ENCODE measurements at places on chromosomes 1 and 21.

- no peak for DNase-seq
These were observed 11.7 kb downstream of the IQGAP3 start for GRCh38 chr1:156560585-156561163.

DNA sequence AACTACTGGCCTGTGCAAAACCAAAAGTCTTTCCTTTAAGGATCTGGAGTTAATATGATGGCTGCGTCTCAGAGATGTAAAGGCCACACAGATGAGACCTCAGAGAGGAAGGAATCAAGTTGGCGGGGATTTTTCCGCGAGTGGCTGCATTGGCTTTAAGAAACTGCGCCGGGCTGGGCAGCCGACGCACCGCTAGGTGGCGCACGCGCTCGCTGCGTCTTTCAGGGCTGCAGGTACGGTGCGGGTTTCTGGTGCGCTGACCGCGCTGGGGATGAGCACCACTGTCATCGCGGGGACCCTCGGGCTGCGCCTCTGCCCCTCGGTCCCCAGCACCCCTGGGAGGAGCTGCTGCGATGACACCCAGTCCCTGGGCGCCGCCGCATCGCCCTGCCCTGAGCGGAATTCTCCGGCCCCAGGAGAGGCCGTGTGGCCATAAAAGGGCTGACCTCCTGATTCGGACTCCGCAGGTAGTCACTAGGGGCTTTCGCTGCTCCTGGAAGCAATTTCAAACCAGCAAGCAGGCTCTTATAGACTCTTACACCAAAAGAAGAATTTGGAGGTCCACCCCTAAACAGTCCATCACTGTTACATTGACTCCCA, 241.0 kb downstream of the KCNJ6 start:
- peak; percentile 41 for DNase-seq

DNA sequence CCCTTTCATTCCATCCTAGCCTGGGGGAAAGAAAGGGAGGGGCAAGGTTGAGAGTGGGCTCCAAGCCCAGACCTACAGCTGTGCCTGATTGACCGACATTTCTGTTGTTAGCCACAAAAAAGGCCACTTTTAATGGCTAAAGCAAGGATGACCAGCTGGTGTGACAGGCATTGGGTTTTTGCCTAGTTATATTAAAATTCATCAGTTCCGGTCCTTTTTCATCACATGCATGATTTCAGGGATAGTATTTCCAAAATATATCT, 192.3 kb downstream of the ZNF326 start:
- no peak for DNase-seq

- DNase-seq, result no peak
These were observed 30.8 kb downstream of the TRIM67 start for GRCh38 chr1:231192620-231193163.

DNA sequence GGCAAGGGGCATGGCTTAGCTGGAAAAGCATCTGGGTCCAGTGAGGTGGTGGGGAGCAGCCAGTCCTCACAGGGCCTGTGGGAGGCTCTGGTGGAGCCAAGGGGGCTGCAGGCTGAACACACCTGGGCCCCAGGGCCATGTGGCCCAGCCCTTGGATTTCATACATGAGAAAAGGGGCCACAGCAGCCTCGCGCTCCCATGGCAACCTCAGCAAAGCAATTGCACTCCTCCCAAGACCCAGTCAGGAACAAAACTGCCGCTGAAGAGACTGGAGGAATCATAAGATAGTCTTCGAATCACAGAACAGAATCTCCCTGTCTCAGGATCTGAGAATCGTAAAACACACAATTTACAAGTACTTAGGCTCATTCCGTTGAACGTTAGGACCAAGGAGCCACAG, 24.6 kb downstream of the LRP8 start:
- DNase-seq, result no peak

- DNase-seq, result no peak
These were observed 566.6 kb upstream of the NR5A2 start for GRCh38 chr1:199460933-199461332.

DNA sequence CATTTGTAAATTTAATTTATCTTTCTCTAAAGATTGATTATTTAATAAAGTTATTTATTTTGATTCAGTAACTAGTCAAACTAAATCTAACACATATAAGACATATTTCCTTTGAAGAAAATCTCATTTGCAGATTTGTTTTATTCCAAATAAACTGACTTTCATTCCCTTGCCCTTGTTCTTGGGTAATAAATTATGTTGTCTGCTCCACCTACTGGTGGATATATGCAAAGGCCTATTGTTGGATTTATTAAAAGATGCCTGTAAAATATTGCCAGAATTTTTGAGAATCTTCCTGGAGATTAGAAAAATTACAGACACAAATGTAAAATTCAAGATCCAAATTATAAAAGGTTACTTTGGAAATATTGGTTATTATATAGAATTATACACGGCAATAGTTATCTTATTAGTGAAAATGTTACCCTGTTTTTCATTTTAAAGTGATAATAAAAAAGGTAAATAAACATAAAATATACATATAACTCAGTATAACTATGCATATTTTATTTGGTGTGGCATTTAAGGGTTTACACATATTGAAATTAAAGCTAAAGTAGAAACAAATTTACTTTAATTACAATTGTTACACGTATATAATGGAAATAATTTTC, 116.1 kb downstream of the SPATA17 start:
- DNase-seq, result no peak

DNA sequence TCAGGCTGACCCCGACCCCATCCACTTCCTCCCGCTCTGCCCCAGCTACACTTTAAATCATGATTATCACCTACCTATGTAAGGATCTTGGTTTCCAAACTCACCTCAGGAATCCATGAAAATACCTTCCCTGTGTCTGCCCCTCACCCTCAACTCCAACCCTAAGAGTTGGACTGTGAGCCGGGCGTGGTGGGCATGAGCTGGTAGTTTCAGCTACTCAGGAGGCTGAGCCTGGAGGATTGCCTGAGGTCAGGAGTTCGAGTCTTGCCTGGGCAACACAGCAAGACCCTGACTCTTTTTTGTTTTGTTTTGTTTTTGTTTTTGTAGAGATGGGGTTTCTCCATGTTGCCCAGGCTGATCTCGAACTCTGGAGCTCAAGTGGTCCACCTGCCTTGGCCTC, 30.5 kb upstream of the CCSAP start:
- no peak for DNase-seq

- no peak for DNase-seq
These were observed 421.5 kb downstream of the KIF26B start for GRCh38 chr1:245576323-245576722.

DNA sequence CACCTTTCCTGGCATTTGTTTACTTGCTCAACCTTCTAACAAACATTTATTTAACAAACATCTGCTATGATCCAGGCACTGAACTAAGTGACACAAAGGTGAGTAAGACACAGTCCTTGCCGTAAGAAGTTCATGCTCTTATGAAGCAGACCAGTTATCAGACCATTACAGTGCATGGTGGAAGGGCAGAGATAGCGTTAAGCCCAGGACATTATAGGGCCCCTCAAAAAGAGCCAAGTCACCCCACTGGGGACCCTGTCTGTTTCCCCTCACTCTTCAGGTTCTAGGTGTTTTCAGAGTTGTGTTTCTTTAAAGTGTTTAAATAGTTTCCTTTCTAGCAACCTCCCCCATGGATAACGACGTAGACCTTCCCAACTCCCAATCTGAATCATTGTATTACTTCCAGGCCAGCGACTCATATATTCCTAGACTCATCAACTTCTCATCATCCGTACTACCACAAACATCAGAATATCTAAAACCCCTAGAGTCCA, 39.3 kb downstream of the TCP10L start:
- no peak for DNase-seq

GRCh38 chr1:224124220-224124619, 10.3 kb downstream of the FBXO28 start:
- no peak for DNase-seq

DNA sequence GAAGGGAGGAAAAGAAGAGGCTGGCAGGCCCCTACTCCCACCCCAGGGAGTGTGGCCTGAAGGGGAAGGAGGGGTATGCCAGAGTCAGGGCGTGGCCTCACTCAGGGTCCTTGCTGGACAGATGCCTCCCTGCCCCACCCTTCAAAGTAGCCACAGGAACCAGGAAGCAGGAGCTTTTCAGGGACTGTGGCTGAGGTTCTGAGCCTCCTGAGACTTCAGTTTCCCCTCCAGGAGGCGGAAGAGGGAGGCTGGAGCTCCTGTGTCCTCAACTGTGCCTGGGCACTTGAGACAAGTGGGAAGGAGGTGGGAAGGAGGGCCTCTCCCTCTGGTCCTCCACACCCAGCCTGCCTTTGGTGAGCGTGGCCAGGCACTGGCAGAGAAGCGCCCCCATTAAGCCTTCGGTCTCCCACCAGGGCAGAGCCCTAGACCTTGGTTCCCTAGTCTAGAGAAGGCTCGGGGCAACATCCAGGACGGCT, 5.3 kb downstream of the CELSR2 start:
- no peak for DNase-seq

DNA sequence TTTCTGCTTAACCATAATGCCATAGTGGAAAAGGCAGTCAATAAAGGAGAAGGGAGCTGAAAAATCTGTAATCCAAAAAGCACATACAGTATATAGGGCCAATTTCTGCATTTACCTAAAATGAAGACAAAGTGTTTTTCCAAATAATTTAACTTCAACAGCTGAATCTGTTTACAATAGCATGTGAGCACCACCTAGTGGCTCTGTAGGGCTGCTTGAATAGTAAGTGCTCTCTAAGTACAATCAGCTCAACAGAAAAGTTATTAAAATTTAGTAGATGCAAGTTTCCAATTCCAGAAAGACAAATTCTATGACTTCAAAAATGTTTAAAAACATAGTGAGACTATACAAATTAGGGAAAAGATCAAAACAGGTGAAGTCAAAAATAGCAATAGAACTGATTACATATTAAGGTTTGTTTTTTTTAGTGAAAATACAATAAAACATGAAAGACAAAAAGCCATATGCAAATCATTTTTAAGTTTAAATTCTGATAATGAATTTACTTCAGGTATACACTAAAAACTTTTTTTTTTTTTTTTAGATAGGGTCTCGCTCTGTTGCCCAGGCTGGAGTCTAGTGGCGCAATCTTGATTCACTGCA, 220.0 kb downstream of the SETD4 start:
- DNase-seq, result peak; percentile 22

- DNase-seq, result no peak
These were observed 9.1 kb upstream of the ATP5PO start for GRCh38 chr21:33924766-33925100.

DNA sequence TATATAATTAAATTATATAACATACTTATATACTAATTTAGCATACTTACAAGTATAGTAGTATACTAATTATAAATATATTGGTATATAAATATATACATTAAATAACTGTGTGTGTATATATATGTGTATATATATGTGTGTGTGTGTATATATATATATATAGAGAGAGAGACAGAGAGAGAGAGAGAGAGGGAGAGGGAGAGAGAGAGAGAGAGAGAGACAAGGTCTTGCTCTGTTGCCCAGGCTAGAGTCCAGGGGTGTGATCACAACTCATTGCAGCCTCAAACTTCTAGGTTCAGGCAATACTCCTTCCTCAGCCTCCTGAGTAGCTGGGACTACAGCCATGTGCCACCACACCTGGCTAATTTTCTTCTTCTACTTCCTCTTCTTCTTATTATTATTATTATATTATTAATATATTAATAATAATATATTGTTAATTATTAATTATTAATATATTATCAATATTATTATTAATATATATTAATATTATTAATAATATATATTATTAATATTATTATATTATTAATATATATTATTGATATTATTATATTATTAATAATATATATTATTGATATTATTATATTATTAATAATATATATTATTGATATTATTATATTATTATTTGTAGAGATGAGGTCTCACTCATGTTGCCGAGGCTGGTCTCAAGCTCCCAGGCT, 185.5 kb downstream of the CRB1 start:
- DNase-seq, result no peak

GRCh38 chr1:175157200-175157599, 35.4 kb downstream of the KIAA0040 start:
- DNase-seq, result no peak

DNA sequence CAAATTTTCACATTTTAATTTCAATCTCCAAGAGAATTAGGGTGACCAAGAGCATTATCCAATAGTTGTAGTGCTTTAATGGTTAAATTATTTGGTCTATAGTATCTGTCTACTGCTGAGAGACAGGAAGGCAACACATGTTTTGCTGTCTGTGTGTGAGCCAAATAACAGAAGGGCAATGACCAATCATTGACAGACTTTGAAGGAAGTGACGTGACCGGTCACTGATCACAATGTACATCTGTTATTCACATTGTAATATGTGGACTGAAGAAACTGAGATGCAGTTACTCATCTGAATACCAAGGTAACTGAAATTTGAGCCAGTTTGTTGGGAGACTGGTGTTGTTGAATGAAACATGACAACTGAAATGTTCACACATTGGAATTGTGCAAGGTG, 196.7 kb downstream of the LRRC40 start:
- no peak for DNase-seq

- DNase-seq, result no peak
These were observed 709 bp upstream of the SLC41A1 start for GRCh38 chr1:205813755-205814058.

- no peak for DNase-seq
These were observed 22.2 kb upstream of the TCEA3 start for GRCh38 chr1:23446661-23447310.

DNA sequence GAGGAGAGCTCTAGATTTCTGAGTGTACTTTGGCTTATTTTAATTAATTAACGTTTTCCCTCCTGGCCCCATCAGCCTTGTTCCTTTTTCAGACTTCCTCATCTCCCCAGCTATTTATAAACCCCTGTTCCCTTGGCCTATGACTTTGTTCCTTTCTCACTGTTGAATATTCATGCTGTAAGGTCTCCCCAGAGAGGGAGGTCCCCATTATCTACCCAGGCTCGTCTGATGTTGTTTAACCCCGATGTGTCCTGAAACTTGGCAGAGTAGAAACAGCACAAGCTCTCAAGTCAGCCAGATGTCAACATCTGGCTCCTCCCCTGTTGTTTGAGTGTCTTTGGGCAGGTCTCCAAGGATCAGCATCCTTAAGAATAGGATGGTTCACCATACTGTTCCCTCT, 153.6 kb downstream of the HIVEP3 start:
- no peak for DNase-seq

Measured in activated T-cell treated with anti-CD3 and anti-CD28 coated beads for 1 hour (primary cell).